Pons (tissue), 1 donor: ENCODE measurements at places on chromosomes 4 and X.

DNA sequence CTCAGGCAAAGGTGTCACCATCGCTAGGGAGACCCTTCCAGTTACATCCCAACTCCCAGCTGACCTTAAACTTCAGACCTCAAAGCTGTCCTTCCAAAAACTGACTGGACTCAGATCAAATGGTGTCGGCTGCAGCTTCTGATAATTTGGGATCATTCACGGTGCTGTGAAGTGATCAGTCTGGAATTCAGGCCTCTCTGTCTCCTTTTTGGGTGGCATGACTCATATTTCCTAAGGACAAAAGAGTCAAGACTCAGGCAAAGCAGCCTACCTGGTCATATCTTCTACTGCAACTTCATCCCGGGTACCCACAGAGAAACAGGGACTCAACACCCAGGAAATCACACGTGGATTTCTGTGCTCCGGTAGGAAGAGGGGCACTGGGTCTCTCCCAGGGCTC, 87.6 kb downstream of the SORCS2 start:
- no peak for DNase-seq

GRCh38 chr4:109966891-109967481, 54.3 kb downstream of the EGF start:
- DNase-seq, result no peak

GRCh38 chrX:23661671-23662070, 5.6 kb upstream of the PRDX4 start:
- no peak for DNase-seq

DNA sequence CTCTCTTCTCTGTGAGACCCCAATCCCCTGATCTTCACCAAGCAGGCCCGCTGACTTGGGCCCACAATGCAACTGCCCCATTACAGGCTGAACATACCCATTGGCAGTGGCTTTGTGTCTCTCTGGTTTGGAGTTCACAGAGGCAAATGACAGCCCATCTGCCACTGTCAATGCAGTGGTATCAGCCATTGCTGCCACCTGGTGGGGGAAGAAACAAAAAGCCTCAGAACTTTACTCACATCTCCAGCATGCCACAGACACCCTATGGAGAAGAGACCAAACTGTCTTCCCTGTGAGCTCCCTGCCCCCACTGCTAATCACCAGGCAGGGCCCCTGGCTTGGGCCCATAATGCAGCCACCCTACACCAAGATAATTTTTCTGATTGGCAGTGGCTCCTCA, 729.3 kb upstream of the ACTRT1 start:
- DNase-seq, result peak; percentile 5

- DNase-seq, result no peak
Observed at GRCh38 chrX:34810364-34810763, 132.2 kb upstream of the FAM47B start.

GRCh38 chr4:156790866-156791265, 180.7 kb downstream of the PDGFC start:
- DNase-seq, result no peak

DNA sequence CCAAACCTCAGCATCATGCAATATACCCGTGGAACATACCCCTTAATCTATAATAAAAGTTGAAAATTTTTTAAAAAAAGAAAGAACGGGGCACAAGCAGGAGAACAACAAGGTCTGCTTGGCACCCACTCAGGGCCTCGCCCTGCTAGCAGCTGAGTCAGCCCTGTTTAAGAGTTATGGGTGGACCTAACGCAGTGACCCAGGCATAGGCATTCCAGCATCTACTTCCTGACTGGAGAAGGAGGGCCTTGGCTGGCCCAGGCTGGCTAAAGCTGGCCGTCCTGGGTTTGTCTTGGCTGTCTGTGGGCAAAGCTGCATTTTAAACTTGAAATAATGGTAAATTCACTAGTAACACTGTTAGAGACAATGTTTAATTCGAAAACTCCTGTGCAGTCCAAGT, 236.7 kb upstream of the PGRMC2 start:
- no peak for DNase-seq

GRCh38 chrX:147737690-147738089, 174.0 kb upstream of the FMR1 start:
- DNase-seq, result no peak

DNA sequence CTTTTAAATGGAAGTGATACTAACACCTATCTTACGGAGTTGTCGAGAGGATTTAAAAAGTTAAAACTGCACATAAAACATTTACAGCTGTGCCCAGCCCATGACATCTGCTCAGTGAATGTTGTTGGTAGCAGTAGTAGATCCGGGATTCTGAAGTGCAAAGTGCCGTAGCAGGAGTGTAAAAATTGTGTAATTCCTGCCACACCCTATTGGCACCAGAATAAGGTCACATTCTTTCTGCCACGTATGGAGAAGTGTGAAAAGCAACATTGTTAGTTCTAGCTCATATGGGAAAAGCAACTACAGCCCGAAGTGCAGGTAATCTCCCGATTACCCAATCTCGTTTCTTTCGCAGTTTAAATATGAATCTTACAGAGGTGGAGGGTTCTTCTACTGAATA, 31.2 kb downstream of the PRIMPOL start:
- DNase-seq, result no peak

DNA sequence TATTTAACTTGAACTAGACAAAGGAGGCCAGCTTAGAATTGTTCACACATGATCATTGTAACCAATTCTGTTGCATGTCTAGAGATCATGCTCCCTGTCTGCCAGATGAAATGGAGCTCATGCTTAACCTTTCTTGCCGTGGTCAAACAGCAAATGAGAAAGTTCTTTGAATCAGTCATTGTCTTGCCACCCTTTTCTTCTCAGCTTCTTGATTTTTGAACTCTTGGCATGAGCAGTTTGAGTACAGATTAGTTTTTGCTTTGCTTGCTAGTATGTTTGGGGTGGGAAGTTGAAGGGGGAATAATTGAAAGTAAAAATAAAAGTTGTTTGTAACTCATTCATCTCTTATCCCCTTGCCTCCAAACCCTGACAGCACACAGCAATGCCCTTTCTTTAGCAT, 4.7 kb downstream of the MTM1 start:
- no peak for DNase-seq

DNA sequence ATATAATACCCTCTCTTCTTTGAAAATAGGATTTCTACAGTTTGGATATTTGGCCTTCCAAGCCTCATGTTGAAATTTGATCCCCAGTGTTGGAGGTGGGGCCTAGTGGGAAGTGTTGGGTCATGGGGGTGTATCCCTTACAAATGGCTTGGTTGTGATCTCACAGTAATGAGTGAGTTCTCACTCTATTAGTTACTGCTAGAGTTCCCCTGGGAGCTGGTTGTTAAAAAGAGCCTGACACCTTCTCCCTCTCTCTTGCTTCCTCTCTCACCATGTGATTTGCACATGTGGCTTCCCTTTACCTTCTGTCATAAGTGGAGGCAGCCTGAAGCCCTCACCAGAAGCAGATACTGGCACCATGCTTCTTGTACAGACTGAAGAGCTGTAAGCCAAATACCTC, 73.9 kb downstream of the HDAC8 start:
- DNase-seq, result no peak

GRCh38 chr4:148152868-148153625, 289.2 kb downstream of the NR3C2 start:
- no peak for DNase-seq

- no peak for DNase-seq
Observed at GRCh38 chrX:126141014-126141413, 25.1 kb downstream of the DCAF12L2 start.
